ENCODE measurements at places on chromosomes 5 and 9.

DNA sequence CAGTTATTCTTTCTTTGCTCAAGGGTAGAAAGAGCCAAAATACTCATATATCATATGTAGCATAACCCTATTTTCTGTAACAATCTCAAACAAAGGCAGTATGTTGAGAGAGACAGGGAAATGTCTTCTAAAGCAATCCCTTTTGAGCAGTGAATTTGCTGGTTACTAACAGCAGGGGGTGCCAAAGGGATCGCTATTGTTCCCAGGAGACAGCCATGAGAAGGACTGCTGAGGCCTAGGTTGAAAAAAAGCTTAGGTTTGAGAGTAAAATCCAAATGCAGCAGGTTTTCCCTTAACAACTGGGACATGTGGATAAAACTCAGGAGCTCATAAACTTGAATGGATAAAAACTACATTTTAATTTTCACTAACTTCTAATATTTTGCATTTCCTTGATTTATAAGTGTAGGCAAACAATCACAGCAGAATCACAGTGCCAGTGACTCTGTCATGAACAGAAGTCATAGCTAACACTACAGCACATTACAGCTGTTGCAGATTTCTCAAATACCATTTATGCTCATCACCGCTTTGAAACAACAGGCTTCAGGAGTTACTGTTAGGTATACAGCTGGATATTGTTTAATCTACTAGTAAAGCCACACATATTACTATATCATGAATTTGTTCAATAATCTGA, 148.4 kb downstream of the MAPKAP1 start:
- DNase-seq: no peak

- no peak for DNase-seq
Observed at GRCh38 chr5:171437286-171437821, 17.9 kb downstream of the FGF18 start.

GRCh38 chr9:22990349-22990748, 543.7 kb downstream of the DMRTA1 start:
- DNase-seq: no peak

DNA sequence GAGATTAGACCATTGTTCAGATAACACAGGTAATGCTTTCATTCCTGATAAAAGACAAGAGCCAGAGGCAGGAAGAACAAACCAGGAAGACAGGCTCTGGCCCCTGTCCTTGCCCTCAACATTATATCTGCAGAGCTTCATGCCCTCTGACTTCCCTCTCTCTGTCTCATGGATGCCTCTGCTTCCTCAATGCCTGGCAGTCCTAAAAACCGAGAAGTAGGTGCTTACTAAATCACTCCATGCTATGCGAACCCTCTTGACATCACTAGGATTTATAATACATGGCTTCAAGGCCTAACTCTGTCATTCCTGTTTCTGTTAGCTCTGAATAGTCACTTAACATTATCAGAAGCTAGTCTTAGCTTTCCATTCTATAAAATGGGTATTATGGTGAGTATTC, 117.8 kb downstream of the TLR4 start:
- no peak for DNase-seq

DNA sequence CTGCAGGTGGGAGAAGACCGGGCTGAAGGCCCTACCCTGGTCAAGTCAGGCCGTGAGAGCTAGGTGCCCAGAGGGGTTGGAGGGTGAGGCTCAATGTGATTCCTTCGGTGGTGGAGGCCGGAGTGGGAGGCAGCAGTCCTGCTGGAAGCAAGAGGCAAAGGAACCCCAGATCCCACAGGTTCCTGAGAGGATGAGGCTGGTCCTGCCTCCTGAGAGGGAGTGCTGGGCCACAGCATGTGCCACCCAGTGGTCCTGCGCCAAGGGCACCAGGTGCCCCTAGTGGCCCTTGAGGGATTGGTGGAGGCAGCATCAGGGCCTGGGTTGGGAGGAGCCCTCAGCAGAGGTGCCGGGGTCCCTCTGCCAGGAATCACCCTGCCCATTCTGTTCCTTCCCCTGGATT, 59.1 kb downstream of the BARX1 start:
- DNase-seq: peak; percentile 19

DNA sequence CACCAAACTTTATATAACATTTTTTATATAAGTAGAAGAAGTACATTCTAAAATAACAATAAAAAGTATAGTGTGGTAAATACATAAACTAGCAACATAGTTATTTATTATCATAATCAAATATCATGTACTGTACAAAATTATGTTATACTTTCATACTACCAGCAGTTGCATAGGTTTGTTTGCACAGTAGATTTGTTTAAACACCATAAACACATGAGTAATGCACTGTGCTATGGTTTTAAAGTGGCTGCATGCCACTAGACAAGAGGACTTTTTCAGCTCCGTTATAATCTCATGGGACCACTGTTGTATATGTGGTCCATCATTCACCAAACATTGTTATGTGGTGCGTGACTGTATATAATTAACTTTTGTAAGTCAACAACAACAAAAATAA, 137.6 kb downstream of the DRD1 start:
- DNase-seq: no peak

DNA sequence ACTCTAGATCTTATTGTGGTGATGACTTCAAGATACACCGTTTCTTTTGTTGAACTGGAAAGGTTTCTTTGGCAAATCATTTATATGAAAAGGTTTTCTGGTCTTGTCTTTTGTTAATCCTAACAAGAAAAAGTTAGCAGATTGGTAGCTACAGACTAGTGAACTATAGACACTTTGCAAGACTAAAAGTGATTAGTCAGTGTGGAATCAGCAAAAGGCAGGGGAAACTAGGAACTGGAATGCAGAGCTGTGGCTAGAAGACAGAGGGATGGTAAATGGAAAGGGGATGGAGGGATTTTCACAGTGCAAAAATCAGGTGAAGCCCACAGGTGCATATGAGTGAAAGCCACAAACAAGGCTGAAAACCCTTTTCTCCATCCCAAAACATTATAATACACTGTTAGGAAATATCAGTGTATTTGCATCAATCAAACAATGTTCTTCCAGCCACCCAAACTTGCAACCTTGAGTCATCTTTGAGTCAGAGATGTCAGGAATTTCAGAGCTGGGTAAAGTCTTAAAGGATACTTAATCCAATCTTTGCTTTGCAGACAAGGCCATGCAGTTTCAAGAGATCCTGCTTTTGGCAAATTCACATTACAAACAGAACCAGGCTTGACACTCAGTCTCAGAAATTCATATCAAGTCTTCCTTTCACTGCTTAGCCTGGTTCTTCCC, 52.7 kb downstream of the PLK2 start:
- DNase-seq: no peak

DNA sequence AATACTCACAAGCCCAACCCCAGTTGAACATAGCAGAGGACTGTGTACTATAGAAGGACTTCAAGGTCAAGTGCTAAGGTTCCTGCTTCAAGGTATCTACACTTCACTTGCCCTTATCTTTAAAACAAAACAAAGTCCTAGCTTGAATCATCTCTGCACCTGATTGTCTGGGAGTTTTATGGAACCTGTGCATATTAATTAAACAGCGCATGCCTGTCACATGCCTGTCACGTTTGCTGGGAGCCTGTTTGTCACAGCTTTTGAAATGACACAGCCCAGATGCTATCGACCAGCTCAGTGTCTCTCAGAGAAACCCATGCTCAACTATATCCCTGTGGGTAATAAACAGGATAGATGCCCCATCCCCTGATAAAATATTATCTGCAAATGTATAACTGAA, 476.0 kb downstream of the ZSWIM6 start:
- DNase-seq: no peak

- DNase-seq: no peak
Observed at GRCh38 chr9:5811751-5812150, 21.2 kb downstream of the ERMP1 start.

DNA sequence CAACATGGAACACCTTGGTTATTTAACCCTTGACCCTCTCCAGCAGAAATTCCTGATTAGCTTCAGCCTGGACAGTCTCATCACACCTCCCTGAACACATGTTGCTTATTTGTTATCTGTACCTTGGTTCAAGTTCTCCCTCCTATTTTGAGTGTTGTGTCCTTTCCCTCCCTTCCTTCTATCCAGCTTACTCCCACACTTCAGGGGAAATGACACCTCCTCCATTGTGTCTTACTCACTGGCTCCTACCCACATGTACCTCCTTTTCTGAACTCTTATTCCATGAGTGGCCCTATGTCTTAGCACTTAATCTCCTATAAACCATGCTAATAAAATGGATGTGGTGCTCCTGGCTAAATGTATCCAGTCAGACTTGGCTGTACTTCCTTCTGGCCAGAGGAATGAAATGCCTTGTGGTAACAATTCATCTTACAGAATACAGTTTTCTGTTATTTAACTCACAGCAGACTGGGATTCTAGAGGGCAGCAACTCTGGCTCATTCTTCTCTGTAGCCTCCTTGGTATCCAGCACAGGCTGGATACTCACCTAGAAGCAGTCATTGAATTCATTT, 11.2 kb downstream of the LIX1 start:
- DNase-seq: no peak

DNA sequence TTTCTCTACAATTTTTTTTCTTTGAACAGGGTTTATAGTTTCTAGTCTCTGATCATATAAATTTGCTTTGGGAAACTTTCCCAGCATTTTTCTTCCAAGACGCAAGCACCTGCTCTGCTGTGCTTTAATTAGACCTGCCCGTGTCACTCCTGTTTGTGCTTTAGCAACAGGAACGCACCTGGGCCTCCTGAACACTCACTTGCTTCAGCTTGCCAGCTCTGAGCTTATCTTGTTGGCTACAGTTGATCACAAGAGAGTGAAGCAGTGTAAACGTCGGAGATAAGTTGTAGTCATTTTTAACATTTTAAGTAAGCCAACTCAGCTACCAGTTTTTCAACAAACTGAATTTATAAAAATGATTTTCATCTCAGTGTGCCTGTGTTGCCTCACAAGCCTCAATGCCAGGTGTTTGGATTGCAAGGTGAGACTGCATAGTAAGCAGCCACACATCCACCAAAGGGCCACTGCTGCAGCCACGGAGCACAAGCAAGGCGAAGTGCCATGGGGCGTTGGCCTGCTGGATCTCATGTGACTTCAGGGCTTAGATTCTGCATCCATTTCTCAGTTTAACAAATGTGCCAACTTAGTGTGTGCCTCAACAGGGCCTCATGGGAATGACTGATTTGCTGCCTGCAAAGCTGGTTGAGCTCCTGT, 166.9 kb downstream of the TRIO start:
- DNase-seq: no peak

DNA sequence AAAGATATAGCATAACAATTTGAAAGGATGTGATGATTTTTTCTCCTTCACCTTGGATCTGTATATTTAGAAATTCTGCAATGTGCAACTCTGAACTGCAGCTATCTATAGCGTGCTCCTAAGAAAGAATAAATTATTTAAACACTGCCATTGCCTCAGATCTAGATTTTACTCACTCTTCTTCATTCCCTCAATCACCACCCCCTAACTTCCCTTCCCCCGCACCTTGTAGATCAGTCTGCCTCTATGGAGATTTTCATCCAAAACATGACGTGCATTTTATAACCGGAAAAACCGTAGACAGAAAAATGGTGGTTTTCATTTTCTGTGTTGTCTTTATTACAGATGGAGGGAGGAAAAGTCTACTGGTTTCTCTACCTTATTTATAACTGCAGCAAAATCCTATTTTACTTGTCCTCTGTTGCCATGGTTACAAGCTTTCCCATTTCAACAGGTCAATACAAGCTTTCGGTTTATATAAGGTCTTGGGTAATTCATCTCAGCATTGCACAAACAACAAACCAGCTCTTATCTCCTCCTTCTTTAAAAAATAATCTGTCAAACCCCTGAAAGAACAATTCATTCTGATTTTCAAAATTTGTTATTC, 480.0 kb downstream of the TAF11L14 start:
- no peak for DNase-seq

DNA sequence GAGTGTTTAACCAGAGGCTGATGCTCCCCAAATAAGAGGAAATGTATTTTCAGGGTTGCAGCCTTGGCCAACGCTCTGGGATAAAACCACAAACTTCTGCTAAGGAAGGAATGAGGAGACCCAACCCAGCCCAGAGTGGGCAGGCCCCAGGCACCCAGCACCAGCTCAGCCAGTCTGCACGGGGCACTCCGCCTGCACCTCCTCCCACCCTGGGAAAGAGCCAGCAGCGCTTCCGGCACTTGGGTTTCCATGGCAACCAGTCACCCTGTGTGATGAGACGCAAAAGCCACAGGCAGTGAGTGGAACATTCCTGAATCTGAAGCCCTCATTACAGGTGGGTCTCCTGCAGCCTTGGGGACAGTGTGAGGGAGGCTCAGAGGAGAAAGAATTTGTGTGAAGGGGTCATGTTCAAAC, 85.2 kb upstream of the ZBTB43 start:
- peak; percentile 89 for DNase-seq

DNA sequence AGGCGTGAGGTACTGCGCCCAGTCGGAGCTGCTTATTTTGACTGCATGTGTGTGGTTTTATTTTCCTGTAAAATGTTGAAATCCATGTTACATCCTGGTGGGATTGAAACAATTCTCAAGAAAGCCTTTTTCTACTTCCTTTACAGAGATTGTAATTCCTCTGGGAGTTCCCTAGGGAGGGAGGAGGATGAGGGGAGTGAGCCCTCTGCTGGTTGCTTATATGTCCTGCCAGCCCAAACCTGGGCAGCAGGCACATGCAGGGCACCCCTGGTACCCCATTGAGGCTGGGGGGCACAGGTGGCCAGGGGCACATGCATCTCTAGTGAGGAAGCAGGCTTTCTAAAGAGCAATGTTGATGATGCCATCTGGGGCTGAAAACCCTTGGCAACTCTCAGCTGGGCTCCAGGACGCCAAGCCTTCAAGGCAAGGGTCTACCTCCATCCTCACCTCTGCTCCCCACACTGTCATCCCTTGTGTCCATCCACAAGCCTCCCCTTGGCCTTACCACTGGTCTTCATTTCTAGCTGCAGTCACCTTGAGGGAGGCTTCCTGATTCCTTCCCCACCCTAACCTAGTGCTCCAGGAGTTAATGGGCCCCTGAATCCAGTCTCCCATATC, 84.7 kb upstream of the TNFSF8 start:
- DNase-seq: peak; percentile 56

DNA sequence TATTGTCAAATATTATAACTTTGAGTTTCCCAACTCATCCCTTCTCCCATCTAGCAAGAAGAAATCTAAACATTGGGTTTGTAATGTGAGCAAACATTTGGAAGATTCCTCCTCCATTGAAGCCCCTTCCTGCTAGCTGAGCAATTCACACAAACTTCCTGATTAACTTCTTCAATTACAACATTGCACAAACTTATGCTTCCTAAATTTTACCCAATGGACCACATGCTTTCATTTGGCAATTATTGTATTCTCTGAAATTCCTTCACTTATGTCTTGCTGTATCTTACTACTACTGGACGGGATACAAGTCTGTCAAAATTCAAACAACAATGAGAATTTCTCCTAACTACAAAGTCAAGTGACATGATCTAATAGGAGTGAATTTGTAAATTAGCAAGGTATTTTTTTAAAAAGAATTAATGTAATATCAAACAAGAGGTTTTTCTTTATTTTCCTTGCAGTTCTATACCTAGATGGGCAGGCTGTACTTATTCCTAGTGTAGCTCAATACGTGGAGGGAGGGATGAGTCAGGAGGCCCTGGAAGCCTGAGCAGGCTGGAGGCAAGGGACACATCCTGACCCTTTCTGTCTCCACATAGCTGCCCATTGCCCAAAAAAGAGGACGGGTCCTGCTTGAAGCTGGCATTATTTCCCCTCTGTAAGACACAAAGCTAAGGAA, 11.8 kb upstream of the IFNW1 start:
- no peak for DNase-seq

- peak; percentile 78 for DNase-seq
Observed at GRCh38 chr9:127921557-127922120, 4.8 kb upstream of the ST6GALNAC4 start.

All from mucosa of descending colon (tissue), 3 donors.